Activated naive CD8-positive, alpha-beta T cell treated with anti-CD3 and anti-CD28 coated beads for 36 hours (primary cell): ENCODE measurements at places on chromosomes 6 and 20.

DNA sequence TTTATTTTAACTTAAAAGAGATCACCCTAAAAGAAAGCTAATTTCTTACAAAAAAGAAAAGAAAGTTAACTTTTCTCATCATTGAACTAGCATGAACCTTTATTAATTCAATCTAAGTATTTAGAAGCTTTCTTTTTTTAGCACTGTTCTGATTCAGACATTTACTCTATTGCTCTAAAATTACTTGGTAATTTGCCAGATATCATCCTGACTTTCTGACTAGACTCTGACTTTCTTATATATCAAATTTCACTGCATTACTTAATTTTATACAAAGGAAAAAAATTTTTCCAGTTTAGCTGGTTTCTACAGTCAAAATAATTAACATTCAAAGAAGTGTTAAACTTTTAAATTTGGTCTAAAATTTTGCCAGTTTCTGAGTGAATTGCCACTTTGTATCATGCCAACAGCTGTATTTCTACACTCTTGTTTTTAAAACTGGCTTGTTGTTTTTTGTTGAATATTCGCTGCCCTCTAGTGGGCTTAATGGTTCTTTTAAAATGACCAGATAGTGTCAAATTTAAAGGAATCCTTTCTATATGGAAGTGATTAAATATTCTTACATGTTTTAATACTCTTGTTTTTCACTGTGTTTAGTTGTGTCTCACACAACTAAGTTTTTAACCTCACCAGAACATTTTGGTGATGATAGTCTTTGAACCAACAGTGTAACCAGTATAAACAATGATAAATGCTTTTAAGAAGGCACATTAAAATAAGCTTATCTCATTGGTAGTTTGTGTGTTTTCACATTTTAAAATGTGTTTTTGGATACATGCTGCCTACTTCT, 102.0 kb downstream of the POPDC3 start:
- no peak for DNase-seq

- peak; percentile 59 for DNase-seq
Measured at GRCh38 chr6:3732345-3733141, 19.0 kb downstream of the PXDC1 start.

DNA sequence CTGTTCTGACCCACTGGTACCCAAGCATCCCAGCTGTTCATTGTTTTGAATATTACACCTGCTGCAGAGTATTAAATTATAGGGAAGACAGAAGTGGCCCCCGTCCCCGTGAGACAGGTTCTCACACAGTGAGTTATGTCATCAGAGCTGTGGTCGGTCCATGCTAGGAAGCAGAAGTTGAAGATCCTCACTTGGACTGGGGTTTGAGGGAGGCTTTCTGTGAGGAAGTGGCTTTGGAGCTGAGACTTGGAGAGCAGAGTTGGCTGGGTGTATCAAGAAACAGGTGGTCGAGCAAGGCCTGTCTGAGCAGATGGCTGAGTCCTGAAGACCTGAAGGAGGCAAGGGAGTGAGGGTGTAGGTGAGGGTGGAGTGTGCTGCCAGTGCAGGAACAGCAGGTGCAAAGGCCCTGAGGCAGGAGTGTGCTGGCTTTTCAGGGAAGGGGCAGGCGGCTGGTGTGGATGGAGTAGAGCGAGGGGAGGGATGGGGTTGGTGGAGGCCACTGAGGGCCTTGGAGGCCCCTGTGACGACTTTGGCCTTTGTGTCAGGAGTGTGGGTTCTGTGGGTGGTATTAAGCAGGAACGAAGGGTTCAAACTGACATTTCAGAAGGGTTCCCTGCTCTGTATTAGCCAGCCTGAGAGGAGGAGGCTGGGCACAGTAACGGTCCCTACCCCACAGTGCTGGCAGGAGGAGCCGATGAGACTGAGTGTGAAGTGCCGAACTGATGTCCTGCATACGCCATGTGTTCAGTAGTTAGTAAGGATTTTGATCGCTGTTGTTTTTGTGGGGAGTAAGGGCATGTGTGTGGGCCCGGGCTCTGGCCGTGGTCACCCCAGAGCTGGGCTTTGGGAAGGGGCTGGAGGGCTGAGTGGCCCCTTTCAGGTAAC, 11.8 kb downstream of the SRC start:
- DNase-seq: no peak

- DNase-seq: no peak
Measured at GRCh38 chr20:56163806-56164205, 84.7 kb upstream of the MC3R start.

GRCh38 chr6:3036861-3037637, 31.2 kb upstream of the RIPK1 start:
- no peak for DNase-seq
